Stimulated activated CD8-positive, alpha-beta memory T cell treated with anti-CD3 and anti-CD28 coated beads, Interleukin-7, amount 100 ng/mL, for 1 hour (primary cell): ENCODE measurements at places on chromosomes 11 and 22.

- DNase-seq: no peak
These were observed 20.5 kb upstream of the SCGB1A1 start for GRCh38 chr11:62398011-62398994.

DNA sequence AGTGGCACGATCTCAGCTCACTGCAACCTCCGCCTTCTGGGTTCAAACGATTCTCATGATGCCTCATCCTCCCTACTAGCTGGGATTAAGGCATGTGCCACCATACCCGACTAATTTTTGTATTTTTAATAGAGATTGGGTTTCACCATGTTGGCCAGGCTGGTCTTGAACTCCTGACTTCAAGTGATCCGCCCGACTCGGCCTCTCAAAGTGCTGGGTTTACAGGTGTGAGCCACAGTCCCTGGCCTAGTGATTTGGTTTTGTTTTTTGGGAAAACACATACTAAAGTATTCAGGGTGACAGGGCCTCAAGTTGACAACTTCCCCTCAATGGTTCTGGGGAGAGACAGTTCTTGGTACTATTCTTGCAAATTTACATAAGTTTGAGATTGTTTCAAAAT is 22.1 kb downstream of the TNRC6B start:
- DNase-seq: no peak

DNA sequence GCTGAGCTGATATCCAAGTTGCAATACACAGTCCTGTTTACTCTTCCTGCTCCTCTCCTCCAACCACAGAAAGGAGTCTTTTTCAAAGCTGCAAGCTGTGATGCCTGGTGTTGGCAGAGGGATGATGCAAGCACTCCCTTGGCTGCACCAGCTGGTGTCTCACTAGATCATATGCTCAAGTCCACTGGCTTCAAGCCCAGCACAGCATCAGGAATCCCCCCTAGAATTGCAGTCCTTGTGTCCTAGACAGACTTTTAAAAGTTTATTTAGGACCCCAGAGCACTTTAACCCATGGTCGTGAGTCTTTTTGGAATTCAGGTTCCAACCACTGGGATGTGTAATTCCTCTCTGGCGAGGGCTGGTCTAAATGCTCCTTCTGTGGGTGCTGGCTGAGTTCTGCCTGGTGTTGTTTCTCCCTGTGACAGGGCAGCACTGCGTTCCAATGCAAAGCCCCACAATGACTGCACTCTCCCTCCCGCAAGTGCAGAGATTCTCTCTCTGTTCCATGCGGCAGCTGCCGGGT is 1.9 kb upstream of the HEPN1 start:
- no peak for DNase-seq

- no peak for DNase-seq
These were observed 26.8 kb upstream of the PHLDA2 start for GRCh38 chr11:2955906-2956476.

DNA sequence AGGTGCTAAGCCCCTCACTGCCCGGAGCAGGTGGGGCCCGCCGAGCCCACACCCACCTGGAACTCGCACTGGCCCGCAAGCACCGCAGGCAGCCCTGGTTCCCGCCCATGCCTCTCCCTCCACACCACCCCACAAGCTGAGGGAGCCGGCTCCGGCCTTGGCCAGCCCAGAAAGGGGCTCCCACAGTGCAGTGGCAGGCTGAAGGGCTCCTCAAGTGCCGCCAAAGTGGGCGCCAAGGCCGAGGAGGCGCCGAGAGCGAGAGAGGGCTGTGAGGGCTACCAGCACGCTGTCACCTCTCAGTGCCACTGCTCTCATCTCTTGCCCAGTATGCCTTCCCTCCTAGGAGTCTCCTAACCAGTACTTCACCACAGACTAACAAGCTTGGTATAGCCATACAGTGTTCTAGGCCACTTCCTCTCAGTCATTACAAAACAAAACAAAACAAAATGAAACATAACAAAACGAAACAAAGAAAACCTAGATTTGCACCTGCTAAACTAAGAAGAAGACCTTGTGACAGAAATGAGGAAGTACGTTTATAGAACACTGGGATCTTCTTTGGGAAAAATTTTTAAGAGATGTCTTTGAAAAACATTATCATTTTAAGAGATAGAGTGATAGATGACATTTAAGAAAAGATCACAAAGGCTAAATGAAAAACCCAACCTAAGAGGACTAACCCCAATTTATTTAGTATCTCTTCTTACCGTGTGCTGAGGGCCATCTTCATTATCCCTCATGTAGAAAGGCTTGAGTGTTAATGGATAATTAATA is 47.7 kb upstream of the GAB2 start:
- no peak for DNase-seq

DNA sequence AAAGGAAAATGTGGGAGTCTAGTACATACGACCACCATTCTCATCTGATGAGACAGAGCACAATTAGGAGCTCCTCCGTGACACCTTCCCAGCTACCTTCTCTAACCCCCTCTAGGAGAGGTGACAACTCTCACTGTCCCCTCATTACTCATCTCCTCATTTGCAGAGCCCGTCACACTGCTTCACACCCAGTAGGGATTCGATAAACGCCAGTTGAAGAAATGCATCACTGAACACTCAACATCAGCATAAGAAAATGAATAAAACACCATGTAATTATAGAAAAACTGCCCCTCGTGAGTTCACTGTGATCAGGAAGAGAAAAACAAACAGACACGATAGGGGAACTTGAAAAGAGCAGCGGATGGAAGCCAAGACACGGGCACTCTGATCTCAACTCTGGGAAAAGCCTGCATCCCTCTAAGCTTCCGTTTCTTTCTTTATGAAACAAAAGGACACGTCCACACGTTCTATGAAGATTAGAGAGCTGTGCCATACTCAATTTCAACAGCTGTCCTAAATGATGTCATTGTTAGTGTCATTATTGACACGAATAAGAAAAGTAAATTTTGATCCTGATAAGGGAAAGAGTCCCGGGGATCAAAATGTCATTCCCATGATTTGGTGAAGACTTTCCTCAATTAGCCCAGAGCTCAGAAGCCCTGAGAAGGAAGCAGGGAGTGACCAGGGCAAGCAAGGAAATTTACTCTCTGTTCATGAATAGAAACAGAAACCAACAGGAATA is 356.9 kb downstream of the LARGE1 start:
- DNase-seq: no peak
